Fibroblast of lung (primary cell): ENCODE measurements at places on chromosomes 2 and 18. TPM values are rescaled to one million over a fixed set of nuclear protein-coding genes. Genes with fewer than 3 reads are reported as not detected.

Gene MORN2
- 32.6 and 35.1 TPM in 2 replicates for polyA plus RNA-seq

DNA sequence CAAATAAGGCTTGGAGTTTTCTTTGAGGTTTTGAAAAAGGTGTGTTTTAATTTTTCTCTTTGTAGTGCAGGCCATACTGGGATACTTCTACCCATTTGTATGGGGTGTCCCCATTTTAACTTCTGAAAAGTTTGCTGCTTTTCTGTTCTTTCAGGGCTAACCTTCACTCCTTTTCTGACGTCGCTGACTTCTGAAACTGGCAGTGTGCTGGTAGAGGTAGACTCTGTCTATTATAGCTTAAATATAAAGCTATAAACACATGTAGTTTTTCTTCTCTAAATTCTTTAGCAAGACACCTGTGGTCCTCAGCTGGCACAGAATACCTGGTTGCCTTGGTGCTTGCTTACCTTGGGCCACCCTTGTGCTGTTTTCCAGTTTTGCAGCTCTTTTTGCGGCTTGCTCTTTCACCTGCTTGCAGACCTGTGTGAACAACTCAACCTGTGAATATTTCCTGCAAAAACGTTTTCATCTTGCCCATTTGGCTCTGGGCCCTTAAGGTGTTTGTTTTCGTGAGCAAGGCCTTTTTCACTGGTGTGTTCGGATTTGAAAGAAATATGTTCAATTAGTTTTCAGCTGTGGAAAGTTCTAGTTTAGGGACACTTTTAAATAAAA is 42.2 kb downstream of the PHLPP1 start:
- no peaks in the 10 kb centered on the region for H3K4me1 ChIP-seq
- no peak overlapping the region for H3K4me3 ChIP-seq
- no peaks in the 10 kb centered on the region for H3K36me3 ChIP-seq
- no peaks in the 10 kb centered on the region for H3K27me3 ChIP-seq

DNA sequence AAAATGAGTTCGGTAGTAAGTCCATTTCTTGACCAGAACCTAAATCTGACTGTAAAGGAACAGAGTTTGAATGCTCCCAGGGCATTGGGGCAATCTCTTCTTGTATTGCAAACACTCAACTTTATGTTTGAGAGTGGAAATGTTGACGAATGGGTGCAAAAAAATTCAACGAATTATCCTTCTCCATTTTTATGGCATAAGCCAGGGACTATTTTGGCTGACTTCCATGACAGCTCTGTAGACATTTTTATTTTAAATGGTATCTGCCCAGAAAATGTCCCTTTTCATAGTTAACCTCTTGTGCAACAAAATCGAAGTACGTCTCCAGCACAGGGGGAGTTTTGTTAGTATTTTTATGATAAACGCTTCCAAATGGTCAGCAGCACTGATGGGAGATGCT is 3.7 kb downstream of the MLPH start:
- DNase-seq = no peak
- no peaks in the 10 kb centered on the region for H3K27me3 ChIP-seq
- no peaks in the 10 kb centered on the region for H3K36me3 ChIP-seq
- H3K4me3 ChIP-seq = no peak overlapping the region
- H3K4me1 ChIP-seq = no peaks in the 10 kb centered on the region
- H3K27ac ChIP-seq = no peak overlapping the region

DNA sequence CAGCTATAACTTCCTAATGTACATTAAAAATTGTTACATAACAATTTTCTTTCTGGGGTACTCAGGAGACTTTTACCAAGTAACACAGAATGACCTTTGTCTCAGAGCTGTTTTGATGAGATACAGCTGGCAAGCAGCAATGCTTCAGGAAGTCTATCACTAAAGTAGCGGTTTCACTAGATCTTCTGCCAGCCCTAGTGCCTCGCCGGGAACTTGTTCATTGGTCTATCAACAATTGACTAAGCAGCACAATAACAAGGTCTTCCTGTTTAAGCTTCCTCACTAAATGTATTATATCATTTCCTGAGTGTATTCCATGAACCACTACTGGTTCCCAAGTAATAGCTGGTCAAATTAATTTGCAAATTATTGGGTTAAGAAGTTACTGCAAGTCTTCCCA is 69.2 kb downstream of the TRIP12 start:
- H3K4me1 ChIP-seq = peaks cover 2% of the 10 kb centered on the region
- no peak overlapping the region for H3K27ac ChIP-seq
- no peaks in the 10 kb centered on the region for H3K27me3 ChIP-seq
- DNase-seq = peak; percentile 67
- no peak overlapping the region for H3K4me3 ChIP-seq
- H3K36me3 ChIP-seq = no peaks in the 10 kb centered on the region

GRCh38 chr2:65878011-65878340 is 445.6 kb upstream of the SPRED2 start:
- no peak overlapping the region for H3K4me3 ChIP-seq
- DNase-seq = no peak
- no peaks in the 10 kb centered on the region for H3K36me3 ChIP-seq
- no peak overlapping the region for H3K27ac ChIP-seq
- no peaks in the 10 kb centered on the region for H3K27me3 ChIP-seq

DNA sequence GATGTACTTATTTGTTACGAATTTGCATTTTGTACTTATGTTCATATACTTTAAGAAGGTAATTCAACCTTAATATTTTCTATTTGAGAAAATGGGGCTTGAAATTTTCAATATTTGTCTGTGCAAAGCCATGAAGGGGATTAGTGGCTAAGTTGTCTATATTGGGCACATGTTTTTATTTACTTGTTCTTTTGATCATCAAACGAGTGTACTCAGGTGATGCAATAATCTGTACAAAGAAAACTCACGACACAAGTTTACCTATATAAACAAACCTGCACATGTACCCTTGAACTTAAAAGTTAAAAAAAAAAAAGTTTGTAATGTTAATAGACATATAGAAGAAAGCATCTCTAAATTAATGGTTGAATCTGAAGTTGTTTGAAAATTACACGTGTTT is 658.9 kb upstream of the SYT4 start:
- no peak overlapping the region for H3K27ac ChIP-seq
- H3K27me3 ChIP-seq = no peaks in the 10 kb centered on the region
- no peaks in the 10 kb centered on the region for H3K36me3 ChIP-seq
- no peaks in the 10 kb centered on the region for H3K4me1 ChIP-seq
- no peak overlapping the region for H3K4me3 ChIP-seq

Gene AMER3
- not detected in 2 replicates for polyA plus RNA-seq

DNA sequence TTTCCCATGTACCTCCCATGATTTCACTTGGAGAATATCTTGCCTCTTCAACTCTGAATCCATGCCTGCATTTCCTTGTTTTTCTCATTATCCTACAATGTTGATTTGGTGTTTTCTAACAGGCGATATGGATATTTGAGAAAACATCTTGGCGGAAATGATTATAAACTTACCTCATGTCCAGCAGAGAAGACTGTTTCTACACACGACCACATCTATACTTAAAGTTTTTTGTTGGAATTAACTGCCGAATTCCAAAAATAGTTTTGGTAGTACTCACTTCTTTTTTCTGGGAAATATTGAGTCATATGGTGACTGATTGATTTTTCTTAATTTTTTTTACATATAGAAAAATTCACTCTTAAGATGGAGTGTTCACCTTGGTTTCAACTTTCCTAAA is 41.4 kb upstream of the TMEFF2 start:
- H3K4me1 ChIP-seq = no peaks in the 10 kb centered on the region
- peak; percentile 66 for DNase-seq
- H3K36me3 ChIP-seq = no peaks in the 10 kb centered on the region
- H3K4me3 ChIP-seq = no peak overlapping the region
- peak overlapping the region; percentile 23 for H3K27ac ChIP-seq

DNA sequence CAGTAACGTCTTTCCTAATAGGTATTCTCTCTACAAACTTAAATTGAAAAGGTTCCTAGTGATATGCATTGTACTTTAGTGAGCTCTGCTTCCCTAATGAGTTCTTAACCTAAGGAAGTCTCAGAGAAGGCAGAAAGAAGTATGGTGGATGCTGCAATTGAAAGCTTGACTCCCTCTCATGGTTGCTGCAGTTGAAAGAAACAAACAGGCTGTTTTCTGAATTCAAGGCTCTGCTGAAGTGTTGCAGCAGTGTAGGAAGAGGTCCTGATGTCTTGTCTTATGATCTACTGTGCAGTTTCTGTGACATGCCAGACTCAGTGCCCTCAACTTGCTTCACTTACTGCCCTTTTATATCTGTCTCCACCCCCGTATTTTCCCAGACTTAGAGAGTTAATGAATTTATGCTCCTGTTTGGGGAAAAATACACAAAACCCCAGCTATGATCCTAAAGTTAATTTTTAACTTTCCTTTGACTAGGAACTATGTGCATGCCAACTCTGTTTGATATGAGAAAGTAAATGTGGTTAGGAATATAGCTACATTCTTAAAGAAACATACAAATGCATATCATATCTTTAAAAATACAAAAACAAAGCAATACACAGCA is 655.3 kb upstream of the FAM98A start:
- no peak overlapping the region for H3K4me3 ChIP-seq
- no peak for DNase-seq
- H3K36me3 ChIP-seq = no peaks in the 10 kb centered on the region
- no peaks in the 10 kb centered on the region for H3K27me3 ChIP-seq
- no peak overlapping the region for H3K27ac ChIP-seq
- no peaks in the 10 kb centered on the region for H3K4me1 ChIP-seq

Gene ZC3H8
- polyA plus RNA-seq = 2.8 and 3.3 TPM in 2 replicates

- no peak for DNase-seq
- H3K27ac ChIP-seq = no peak overlapping the region
- H3K4me3 ChIP-seq = no peak overlapping the region
- no peaks in the 10 kb centered on the region for H3K36me3 ChIP-seq
These were observed 488.7 kb downstream of the ARHGAP15 start for GRCh38 chr2:143617803-143618415.

- H3K36me3 ChIP-seq = no peaks in the 10 kb centered on the region
- H3K4me3 ChIP-seq = no peak overlapping the region
- H3K27ac ChIP-seq = no peak overlapping the region
- H3K27me3 ChIP-seq = no peaks in the 10 kb centered on the region
These were observed 47.7 kb downstream of the MAP3K19 start for GRCh38 chr2:134999521-134999920.

DNA sequence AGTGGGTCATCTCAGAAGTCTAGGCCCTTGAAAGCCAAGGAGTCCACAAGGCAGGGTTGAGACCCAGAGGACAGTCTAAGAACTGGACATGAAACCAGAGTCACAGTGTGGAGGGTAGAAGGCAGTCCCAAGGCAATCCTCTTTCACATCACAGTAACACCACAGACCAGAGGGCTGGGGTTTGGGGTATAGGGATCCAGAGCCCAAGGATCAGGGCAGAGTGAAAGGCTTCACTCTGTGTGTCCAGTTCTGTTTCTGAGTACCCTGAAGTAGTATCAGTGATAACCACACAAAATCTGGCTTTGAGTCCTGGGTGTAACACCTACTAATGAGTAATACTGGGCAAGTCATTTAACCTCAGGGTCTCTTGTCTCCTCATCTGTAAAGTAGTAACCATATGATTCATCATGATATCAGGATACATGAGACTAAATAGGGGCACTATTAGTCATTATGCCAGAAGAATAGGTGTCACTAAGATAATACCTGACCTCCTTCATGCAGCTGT is 91.0 kb downstream of the ICA1L start:
- H3K4me3 ChIP-seq = no peak overlapping the region
- DNase-seq = peak; percentile 41
- no peaks in the 10 kb centered on the region for H3K36me3 ChIP-seq
- no peak overlapping the region for H3K27ac ChIP-seq
- peaks cover 3% of the 10 kb centered on the region for H3K4me1 ChIP-seq
- H3K27me3 ChIP-seq = no peaks in the 10 kb centered on the region

GRCh38 chr2:28293416-28293815 is 99.2 kb upstream of the FOSL2 start:
- peak; percentile 18 for DNase-seq
- no peak overlapping the region for H3K27ac ChIP-seq
- H3K4me3 ChIP-seq = no peak overlapping the region
- H3K27me3 ChIP-seq = no peaks in the 10 kb centered on the region
- no peaks in the 10 kb centered on the region for H3K36me3 ChIP-seq

Gene BOLL
- polyA plus RNA-seq = not detected in 2 replicates

DNA sequence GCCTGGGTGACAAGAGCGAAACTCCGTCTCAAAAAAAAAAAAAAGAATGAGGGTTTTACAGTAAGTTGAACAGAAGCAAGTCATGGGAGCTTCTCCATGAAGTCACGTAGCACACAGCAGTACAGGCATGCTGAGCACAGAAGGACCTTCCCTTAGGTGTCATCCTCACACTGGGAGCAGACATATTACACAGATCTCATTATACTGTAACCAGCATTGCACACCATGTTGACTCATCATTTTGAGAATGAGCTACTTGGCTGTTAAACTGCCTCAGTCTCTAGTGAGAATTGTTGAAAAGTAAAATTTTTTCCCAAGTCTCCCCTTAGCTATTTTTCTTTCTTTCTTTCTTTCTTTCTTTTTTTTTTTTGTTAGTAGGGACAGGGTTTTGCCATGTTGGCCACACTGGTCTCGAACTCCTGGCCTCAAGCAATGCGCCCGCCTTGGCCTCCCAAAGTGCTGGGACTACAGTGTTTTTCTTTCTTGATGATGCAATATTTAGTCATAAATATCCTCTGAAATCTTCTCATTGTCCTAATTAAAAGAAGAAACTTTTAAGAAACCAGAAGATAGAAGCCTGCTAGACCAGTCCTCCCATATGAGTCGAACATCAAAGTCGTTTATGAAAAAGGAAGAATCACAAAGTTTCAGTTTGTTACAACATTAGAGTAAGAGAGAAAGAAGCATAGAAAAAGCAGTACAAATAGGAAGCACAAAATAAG is 37.9 kb upstream of the PPP1CB start:
- H3K36me3 ChIP-seq = no peaks in the 10 kb centered on the region
- no peak overlapping the region for H3K27ac ChIP-seq
- H3K4me1 ChIP-seq = peaks cover 14% of the 10 kb centered on the region
- peak; percentile 42 for DNase-seq
- no peaks in the 10 kb centered on the region for H3K27me3 ChIP-seq

DNA sequence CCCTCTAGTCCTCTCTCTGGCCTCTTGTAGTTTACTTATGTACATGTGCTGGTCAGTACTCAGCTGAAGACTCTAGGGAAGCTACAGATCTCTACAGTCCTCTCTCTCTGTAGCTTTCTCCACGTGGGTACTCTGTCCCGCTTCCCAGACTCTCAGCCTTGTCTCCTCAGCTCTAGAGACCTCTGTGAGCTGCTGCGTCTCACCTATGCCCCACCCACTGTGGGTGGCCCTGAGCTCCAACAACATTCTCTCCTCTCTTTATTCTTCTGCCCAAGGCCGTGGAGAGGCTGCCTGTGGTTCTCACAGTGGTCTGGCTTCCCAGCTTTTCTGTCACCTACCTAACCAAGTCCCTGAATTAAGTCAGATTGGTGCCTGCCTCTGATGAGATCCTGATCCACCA is 33.4 kb downstream of the MFSD6 start:
- H3K27me3 ChIP-seq = no peaks in the 10 kb centered on the region
- no peaks in the 10 kb centered on the region for H3K4me1 ChIP-seq
- H3K4me3 ChIP-seq = no peak overlapping the region
- H3K27ac ChIP-seq = no peak overlapping the region
